ENCODE measurements at places on chromosomes 12 and 14.

GRCh38 chr14:64444984-64445845 lies 20.1 kb upstream of the AKAP5 start:
- DNase-seq: no peak

GRCh38 chr12:14473707-14474287 lies 93.9 kb downstream of the PLBD1 start:
- no peak for DNase-seq

DNA sequence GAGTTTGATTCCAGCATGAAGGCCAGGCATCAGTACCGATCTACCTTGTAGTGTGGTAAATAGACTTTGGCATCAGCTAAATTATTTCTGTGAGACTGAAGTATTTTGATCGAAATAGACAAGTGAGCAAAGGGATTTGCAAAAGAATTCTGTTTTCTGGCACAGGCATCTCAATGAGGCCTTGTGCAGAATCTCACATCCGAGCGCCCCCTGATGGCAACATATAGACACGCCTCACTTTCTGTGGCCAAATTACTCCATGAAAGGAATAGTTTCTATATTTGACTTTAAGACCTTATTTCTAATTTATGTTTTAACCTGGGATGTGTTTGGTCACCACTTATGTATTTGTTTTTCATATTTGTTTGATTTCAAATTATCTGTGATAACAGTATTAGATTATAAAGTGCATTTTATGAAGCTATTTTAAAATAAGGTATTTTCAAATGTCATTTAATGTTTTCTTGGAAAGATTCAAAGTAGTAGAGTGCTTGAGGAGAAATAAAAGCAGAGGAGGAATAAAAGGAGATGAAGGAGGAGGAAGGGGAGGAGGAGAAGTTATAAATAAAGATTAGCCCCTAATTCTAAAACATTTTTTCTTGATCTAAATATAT lies 731.9 kb downstream of the NRXN3 start:
- DNase-seq: peak; percentile 18

DNA sequence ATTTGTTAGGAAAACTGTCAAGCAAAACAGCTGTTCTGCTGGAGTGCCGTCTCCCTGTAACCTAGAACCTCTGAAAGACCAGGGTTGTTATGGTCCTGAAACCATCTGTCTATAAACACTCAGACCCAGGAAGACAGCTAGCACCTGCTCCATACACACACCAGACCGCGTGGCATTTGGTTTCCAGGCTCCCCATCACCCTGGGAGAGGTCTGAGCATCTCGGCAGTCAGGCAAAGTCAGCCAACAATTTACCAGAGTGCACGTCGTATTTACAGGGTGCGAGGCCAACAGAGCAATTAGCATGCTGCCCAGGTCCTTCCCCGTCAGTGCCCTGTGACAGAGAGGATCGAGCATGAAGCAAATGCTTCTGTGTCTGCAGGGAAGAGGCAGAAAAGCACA lies 272.5 kb downstream of the SLC15A4 start:
- DNase-seq: no peak

GRCh38 chr12:105076098-105076497 lies 8.2 kb downstream of the ALDH1L2 start:
- no peak for DNase-seq

DNA sequence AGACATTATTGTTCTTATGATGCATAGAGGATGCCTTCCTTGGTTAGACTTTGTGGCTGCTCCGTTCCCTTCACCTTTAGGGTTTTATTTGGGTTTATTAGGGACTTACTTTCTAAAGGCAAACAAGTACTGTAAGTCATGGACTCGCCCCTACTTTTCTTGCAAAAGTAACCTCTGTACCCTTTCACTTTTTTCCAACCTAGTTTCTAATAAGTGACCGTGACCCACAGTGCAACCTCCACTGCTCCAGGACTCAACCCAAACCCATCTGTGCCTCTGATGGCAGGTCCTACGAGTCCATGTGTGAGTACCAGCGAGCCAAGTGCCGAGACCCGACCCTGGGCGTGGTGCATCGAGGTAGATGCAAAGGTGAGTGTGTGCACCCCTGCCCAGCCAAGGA lies 72.7 kb downstream of the SMOC1 start:
- no peak for DNase-seq

DNA sequence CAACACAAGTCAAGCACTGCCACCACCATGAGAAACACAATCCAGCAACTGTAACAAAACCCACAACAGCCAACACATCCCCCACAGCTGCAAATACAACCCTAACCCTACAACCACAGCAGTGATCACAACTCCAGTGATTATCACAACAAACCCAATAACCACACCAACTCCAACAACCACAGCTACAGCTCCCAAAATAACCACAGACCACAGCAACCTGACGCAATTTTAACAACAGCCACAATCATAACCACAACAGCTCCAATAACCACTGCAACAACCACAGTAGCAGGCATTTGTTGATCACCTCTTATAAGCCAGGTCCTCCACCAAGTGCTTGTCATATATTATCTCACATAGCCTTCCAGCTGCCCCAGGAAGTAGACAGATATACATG lies 42.2 kb upstream of the FAM181A start:
- DNase-seq: no peak

DNA sequence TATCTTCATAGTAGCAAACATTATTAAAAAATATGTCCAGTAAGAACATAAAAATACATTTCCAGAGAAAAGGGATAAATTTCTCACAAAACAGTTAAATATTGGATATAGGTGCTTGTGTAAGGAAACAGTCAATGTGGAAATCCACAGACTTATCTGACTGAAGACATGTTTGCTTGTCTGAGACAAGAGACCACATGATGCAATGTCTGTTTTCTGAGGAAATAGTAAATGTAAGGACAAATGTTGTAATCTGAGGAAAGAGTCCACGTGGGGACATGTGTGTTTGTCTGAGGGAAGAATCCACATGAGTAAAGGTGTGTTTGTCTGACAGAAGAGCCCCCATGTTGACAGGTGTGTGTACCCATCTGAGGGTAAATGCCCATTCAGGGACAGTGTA lies 1093.2 kb downstream of the TMEM121 start:
- no peak for DNase-seq

DNA sequence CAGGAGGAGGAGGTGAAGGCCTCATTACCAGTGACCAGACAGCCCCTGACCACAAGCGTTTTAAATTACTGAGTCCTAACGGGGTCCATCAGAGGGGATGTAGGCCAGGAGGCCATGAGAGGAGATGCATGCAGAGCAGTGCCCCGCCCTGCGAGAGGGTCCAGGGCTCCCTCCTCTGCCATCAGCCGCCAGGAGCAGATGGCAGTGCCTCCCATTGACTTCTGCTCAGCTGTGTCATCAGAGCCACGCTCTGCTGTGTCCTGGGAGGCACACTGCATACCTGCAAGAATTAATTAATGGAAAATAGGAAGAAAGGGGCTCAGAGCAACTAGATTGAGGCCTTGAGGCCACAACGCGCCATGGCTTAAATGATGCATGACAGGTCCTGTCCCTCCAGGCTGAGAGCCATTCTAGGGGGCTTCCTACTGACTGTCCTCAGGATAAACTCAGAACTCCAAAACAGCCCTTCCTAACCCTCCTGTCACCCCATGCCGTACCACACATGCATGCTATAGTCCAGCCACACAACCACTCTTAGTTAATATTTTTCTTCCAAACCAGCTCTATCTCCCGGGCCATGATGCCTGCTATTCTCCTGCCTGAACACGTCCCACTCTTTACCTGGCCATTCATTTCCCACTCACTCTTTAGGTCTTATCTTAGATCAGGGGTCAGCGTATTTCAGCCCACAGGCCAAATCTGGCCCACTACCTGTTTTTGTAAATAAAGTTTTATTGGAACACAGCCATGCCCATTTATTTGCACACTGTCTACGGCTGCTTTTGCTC lies 235.8 kb downstream of the KSR2 start:
- DNase-seq: no peak

- DNase-seq: no peak
Observed at GRCh38 chr14:75877292-75877691, 104.5 kb downstream of the TGFB3 start.

DNA sequence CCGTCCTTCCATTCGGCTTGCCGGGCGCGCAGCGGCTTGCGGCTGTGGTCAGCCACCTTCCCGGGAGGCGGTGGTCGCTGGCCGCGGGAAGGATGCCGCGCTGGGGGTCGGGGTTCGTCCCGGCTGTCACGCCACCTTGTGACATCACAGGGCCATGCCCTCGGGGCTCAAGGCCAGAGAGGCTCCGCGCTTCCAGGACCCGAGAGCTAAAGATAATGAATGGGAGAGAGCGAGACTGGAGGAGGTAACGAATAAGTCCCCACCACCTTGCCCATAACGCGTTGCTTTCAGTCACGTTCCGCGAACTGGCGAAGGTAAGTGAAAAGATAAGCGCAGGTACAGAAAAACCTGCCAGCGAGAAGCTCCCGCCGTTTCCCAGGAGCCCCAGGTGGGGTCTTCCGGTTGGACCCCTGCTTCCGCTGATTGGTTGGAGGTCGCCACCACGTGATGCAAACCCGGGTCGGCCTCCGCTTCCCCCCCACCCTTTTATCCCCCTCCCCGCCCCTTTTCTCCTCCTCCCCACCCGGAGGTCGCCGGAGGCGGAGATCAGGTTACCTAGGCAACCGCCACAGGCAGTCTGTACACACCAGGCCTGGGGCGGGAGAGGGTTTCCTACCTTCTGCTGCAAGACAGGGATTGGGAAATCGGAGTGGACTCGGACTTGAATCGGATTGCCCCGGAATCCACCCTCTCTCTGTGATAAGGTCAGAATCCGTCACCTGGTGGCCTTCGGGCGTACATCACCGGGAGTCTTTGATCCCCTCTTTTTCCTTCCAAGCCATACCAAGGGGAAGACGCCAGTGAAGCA lies at the start of gene LRRC9:
LRRC9 (plus strand) TSS at position 575 of the 808 bp plus-strand sequence.
- peak; percentile 94 for DNase-seq

DNA sequence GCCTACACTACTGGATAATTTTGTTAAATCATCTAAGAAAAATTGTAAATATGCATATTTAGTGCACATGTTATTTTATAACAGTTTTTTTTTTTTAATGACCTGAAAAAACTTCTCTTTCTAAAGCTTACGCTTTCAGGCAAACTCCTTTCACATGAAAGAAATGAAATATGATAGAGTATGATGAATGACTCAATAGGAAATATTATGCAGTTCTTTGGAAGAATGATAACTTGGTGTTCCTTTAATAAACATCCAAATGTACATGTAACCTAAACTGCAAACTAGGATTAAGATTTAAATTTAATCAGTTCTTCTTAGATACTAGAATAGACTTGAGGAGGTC lies 136.6 kb downstream of the FGD4 start:
- no peak for DNase-seq

DNA sequence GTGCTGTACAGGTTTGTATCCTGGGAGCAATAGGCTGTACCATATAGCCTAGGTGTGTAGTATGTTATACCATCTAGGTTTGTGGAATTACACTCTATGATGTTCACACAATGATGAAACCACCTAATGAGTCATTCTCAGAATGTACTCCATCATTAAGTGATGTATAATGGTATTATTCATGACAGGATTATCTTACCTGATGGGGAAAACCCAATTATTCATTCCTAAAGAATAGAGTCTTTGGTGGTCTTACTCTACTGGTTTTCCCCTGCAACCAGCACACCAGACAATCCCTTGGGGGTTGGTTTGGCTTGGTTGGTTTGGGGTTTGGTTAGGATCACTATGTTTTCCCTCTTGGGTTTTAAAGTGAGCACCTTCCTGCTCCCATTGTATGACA lies 12.6 kb upstream of the OR10P1 start:
- DNase-seq: no peak

Measured in ELF-1 (cell line).